ENCODE measurements at places on chromosomes 11 and 22.

GRCh38 chr11:73213196-73214143 lies 4.6 kb upstream of the P2RY2 start:
- H3K36me3 ChIP-seq, result no peaks in the 10 kb centered on the region
- peaks cover 8% of the 10 kb centered on the region for H3K27me3 ChIP-seq
- peaks cover 3% of the 10 kb centered on the region for H3K4me1 ChIP-seq
- no peak overlapping the region for H3K4me3 ChIP-seq
- H3K27ac ChIP-seq, result no peak overlapping the region
- DNase-seq, result no peak

DNA sequence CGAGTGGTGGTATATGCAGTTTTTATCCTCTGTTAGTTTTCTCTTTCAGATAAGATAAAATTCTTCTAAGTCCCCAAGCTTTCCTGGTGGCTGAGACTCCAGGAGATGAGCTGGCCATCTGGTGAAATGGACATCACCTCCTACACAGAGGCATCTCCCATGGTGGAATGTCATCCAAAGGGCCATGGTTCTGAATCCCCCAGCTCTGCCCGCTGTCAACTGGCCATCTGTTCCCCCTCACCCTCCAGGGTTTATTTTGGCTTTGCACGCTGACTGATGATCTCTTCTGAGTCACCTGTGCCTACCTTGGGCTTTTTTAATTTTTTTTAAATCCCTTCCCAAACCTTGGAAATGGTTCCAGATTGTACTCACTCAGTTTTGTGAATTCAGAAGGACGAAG lies 142.2 kb downstream of the HIPK3 start:
- no peaks in the 10 kb centered on the region for H3K4me1 ChIP-seq
- peaks cover 12% of the 10 kb centered on the region for H3K27me3 ChIP-seq
- DNase-seq, result no peak
- H3K36me3 ChIP-seq, result no peaks in the 10 kb centered on the region

GRCh38 chr22:38262051-38262795 lies 10.6 kb downstream of the TMEM184B start:
- peak; percentile 60 for DNase-seq
- H3K27me3 ChIP-seq, result no peaks in the 10 kb centered on the region
- H3K4me3 ChIP-seq, result no peak overlapping the region

DNA sequence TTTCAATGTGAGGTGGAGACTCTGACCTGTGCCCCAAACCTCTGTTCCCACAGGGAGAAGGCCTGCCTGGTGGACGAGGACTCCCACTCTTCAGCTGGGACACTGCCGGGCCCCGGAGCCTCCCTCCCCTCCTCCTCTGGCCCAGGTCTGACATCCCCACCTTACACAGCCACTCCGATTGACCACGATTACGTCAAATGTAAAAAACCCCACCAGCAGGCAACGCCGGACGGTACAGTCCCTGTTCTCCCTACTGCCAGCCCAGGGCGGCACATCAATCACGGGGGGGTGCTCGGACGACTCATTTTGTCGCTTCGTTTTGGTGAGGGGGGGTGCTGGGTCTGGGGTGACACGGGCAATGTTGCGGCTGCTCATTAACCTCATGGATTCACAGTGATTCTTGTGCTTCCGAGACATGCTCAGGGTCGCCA lies 83.3 kb upstream of the SUSD2 start:
- no peak for DNase-seq
- H3K4me1 ChIP-seq, result no peaks in the 10 kb centered on the region
- peaks cover 22% of the 10 kb centered on the region for H3K36me3 ChIP-seq

GRCh38 chr11:83540728-83541127 lies 254.6 kb upstream of the CCDC90B start:
- no peaks in the 10 kb centered on the region for H3K4me1 ChIP-seq
- no peaks in the 10 kb centered on the region for H3K36me3 ChIP-seq
- DNase-seq, result no peak

DNA sequence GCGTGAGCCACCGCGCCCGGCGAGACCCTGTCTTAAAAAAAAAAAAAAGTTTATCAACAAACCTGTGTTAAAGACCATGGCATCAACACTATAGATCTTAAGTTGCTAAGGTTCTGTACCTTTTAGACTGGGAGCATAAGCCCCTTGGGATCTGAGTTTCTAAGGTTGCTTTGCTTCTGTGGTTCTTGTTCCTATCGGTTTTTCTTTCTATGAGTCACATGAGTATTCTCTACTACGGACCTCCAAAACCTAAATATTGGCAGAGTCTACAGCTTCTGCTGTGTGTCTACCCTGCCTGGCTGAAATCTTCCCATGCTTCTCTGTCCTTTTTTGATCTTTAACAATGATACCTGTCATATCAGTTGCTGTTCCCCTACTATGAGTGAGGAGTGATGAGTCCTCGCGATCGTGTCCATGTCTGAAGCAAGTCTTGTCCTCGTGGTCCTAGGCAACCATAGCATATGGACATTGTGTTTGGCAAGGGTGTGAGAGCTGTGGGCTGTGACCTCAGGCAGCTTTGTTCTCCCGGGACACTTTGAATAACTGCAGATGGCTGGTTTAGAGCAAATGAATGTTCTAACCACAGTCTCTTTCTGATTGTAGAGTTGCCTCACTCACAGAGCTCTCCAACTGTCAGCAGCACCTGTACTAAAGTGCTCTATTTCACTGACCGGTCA lies 9.0 kb upstream of the DLAT start:
- H3K27ac ChIP-seq, result no peak overlapping the region
- no peak for DNase-seq
- H3K4me3 ChIP-seq, result no peak overlapping the region
- peaks cover 3% of the 10 kb centered on the region for H3K36me3 ChIP-seq

DNA sequence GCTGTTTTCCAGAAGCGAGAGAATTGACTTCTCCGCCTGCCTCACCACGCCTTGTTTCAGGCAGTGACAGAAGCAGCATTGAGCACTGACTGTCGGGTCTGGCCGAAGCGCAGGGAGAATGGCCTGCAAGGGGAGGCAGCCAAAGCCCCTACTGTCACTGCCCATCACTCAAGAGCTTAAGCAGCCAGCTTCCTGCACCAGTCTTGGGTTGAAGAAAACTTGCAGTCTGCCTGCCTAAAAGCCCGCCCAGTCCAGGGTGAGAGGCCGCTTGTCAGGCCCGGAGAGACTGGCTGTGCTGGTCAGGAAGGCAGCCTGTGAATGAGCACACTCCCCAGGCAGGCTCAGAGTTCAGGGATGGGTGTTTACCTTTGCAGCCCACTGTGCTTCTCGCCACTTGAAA lies 108.3 kb downstream of the PKNOX2 start:
- no peak for DNase-seq
- no peak overlapping the region for H3K27ac ChIP-seq
- no peak overlapping the region for H3K4me3 ChIP-seq
- H3K27me3 ChIP-seq, result peaks cover 16% of the 10 kb centered on the region
- H3K4me1 ChIP-seq, result no peaks in the 10 kb centered on the region

DNA sequence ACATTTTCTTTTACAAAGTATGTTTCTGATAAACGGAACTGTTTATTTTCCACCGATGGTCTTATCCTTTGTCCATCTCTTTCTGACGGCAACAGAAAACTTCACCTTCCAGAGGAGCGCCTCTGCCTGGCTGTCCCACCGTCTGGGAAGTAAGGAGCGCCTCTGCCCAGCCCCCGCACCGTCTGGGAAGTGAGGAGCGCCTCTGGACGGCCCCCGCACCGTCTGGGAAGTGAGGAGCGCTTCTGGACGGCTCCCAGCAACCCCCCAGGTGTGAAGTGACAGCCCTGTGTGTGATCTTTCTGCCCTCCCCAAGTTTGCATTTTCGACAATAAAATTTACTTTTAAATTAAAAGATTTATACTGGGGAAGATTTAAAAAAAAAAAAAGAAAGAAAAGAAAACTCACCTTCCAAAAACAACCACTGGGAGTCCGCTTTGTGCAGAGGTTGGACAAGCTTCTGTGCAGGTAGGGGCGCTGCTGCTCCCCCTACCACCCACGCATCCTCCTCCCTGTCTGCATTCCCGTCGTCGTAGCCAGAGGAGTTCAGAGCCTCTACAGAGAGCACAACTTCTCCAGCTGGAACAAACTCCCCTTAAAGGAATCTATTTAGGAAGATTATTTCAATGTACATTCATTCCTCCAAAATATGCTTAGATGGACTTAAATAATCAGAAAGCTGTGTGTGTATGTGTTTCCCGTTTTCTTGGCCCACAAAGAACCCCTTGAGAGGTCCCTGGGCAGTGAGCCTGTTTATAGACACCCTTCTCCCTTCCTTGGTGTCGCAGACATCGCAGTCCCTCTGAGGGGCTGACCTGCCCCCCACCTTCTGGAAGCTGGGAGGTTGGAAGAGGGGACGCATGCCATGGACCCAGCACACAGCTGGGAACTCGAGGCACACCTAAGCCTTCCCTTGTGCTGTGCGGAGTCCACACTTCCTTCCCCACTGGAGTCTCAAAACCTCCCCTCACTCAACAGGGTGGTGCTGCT lies 849 bp upstream of the APOBEC3B start:
- peak; percentile 41 for DNase-seq
- no peaks in the 10 kb centered on the region for H3K36me3 ChIP-seq
- H3K4me1 ChIP-seq, result peaks cover 46% of the 10 kb centered on the region
- peak overlapping the region; percentile 60 for H3K4me3 ChIP-seq
- H3K27me3 ChIP-seq, result no peaks in the 10 kb centered on the region
- H3K27ac ChIP-seq, result peak overlapping the region; percentile 13

- no peak for DNase-seq
- no peaks in the 10 kb centered on the region for H3K36me3 ChIP-seq
- H3K4me1 ChIP-seq, result peaks cover 13% of the 10 kb centered on the region
- H3K4me3 ChIP-seq, result no peak overlapping the region
Measured at GRCh38 chr11:77074205-77074604, 7.4 kb downstream of the CAPN5 start.

DNA sequence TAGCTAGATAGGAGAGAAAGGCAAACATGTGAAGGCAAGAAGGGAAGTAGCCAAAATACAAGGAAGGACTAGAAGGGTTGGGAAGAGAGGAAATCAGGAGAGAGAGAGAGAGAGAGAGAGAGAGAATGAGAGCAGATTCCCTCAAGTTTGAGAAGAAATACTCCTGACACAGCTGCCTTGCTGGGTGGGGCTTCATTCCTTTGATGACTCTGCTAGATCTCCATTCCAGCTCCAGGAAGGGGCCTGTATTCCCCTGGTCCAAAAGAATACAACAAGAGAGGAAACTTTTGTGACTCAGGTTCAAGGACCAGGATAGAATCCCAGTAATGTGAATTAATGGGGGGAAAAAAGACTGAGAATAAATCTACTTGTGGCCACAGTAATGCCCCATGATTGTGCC lies 62.9 kb upstream of the SPON1 start:
- H3K36me3 ChIP-seq, result no peaks in the 10 kb centered on the region
- H3K27me3 ChIP-seq, result no peaks in the 10 kb centered on the region
- no peaks in the 10 kb centered on the region for H3K4me1 ChIP-seq

GRCh38 chr22:37563153-37564081 lies 3.1 kb downstream of the CDC42EP1 start:
- no peak for DNase-seq
- H3K4me1 ChIP-seq, result peaks cover 32% of the 10 kb centered on the region
- no peak overlapping the region for H3K27ac ChIP-seq
- no peaks in the 10 kb centered on the region for H3K36me3 ChIP-seq
- H3K4me3 ChIP-seq, result no peak overlapping the region

DNA sequence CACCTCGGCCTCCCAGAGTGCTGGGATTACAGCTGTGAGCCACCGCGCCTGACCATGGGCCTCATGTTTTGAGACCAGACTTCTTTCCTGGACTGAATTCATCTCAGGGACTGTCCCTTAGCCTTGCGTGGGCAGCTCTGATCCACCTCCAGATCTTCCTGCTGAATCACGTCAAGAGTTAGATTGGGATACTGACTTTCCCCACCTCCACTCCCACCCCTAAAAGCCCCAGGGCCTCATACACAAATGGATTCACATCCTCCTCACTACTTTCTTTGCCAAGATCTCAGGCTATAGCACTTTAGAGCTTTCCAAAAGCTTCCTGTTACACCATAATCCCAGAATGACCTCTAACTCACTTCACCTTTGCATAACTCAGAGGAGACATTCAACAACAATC lies 12.1 kb downstream of the CCDC87 start:
- no peak overlapping the region for H3K27ac ChIP-seq
- DNase-seq, result no peak
- no peak overlapping the region for H3K4me3 ChIP-seq
- H3K27me3 ChIP-seq, result no peaks in the 10 kb centered on the region

Measured in activated naive CD4-positive, alpha-beta T cell treated with anti-CD3 and anti-CD28 coated beads for 36 hours (primary cell).